ENCODE measurements at places on chromosomes 4 and X. TPM values are rescaled to one million over a fixed set of nuclear protein-coding genes. Genes with fewer than 3 reads are reported as not detected.

DNA sequence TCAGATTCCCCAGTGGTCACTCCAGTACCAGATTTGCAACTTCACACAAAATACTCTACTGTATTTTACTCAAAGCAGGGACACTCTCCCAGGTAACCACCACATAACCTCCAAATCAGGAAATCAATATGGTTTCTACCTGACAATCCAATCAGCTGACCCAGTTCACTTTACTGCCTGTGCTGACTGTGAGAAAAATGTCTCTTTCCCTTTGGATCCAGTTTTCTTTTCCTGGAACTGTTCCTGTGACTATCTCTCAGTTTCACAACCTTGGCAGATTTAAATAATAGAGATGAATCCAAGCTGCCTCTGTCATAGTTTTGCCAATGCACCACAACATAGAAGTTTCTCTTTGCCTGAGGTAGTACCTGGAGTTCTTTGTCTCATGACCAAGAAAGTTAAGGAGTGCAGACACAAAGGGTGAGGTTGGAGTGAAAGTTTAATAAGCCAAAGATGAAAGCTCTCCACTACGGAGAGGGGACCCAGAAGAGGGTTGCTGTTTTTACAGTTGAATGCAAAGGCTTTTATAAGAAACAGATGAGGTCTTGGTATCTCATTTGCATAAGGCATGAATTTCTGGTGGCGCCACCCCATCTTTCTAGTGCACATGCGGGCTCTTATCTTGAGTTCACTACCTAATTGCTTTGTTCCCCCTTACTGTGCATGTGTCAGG lies 29.7 kb upstream of the IL9R start:
- no peak for DNase-seq

- no peak for DNase-seq
Measured at GRCh38 chr4:134632056-134632455, 430.5 kb upstream of the PABPC4L start.

- no peak for DNase-seq
Measured at GRCh38 chr4:41432881-41433280, 105.1 kb upstream of the LIMCH1 start.

- DNase-seq = no peak
Measured at GRCh38 chrX:10660171-10660570, 39.8 kb upstream of the MID1 start.

DNA sequence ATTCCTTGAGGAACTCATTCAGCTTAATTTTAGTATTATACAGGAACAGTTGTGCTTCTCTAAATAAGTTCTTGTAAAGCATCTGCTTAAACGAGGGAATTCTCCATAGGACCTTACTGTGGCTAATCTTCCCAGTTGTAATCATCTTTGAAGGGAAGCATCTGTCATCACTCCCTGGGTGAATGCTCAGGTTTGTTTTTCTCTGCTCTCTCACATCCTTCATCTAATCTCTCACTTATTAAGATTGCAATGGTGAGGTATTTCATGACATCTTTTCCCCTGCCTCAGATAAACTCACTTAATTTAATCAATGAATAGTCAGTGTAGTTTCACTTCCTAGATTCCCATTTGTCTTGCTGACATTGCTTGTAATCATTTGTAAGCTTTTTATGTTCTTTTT lies 121.8 kb upstream of the ADAMTS3 start:
- no peak for DNase-seq

GRCh38 chr4:121233982-121234381 lies 69.9 kb upstream of the TNIP3 start:
- DNase-seq = no peak

GRCh38 chr4:113114884-113115283 lies 65.4 kb downstream of the ANK2 start:
- DNase-seq = no peak

DNA sequence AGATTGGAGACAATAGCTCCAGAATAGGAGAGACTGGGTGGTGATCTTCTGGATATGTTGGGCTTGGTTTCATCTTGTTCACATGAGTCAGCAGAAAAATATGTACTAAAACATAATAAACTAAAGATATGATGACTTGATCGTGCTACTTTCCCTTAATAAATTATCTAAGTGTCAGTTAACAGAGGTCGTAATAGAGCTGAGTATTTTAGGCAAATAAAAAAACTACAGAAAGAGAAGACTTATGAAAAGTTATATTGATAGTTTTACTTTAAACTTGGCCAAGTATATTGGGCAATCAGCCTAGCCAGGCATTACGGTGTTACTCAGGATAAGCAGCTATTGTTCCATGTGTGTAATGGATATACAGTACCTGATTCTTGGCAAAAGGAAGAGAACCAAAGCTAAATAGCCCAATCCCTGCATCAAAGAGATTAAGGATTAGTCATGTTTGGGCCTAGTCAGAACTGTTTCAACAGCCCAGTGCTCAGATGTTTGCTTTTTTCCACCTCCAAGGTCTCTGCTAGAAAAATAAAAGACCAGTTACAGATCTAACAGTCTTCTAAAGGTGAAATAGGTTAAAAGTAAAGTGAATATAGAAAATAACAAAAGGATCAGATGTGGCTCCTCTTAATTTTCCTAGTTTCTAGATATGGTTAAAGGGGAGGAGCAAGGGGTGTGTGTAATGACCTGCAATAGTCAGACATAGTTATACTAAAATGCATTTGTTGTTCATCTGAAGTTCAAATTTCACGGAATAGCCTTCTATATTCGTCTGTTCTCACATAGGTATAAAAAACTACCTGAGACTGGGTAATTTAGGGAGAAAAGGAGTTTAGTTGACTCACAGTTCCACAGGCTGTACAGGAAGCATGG lies 262.6 kb downstream of the ADGRL3 start:
- DNase-seq = no peak

- no peak for DNase-seq
Measured at GRCh38 chr4:19534159-19534558, 717.5 kb upstream of the SLIT2 start.

DNA sequence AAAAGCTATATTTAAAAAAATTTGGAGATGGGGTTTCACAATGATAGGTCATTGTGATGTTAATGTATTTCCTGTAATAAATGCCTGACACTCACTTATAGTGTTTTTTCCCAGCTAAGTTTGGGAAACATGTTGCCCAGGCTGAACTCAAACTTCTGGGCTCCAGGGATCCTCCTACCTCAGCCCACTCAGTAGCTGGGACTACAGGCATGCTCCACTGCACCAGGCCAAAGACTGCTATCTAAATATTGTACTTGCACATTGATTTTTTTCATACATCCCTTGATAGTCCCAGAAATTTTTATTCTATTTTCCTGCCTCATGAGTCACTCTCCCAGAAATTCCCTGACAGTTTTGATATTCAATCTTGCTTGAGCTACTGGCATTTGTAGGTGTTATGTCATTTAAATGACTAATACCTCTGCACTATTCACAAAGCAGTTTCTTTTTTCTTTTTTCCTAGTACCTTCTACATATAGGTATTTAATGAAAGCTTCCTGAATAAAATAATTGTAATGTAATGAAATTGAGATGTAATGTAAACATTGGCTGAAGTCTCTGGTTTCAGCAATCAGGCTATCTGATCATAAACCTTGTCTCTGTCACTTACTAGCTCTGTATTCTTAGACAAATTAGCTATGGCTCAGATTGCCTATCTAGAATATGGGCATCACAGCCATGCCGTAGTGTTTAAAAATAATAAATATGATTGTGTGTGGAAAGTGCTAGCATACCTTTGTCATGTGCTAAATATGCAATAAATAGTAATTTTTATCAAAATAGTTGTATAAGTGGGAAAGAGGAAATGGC lies 1973.0 kb upstream of the AGA start:
- DNase-seq = no peak

- DNase-seq = no peak
Measured at GRCh38 chr4:26330946-26331345, 10.1 kb downstream of the RBPJ start.

GRCh38 chr4:161148051-161148450 lies 1015.7 kb downstream of the FSTL5 start:
- DNase-seq = no peak

- DNase-seq = no peak
Measured at GRCh38 chr4:140096483-140096861, 57.5 kb downstream of the MAML3 start.

- no peak for DNase-seq
Measured at GRCh38 chrX:139831675-139832456, 101.0 kb downstream of the ATP11C start.

- no peak for DNase-seq
Measured at GRCh38 chr4:519885-520682, 21.1 kb downstream of the PIGG start.

- DNase-seq = no peak
Measured at GRCh38 chr4:1763070-1763549, 30.0 kb upstream of the FGFR3 start.

The ATOH1 gene
- total RNA-seq = 20.6 TPM

The MAGEE2 gene
- not detected for total RNA-seq

The PCDH10 gene
- 0.47 TPM for total RNA-seq

All from Peyer's patch (tissue), 4 donors.